ENCODE measurements at places on chromosomes 7 and 10. TPM values are rescaled to one million over a fixed set of nuclear protein-coding genes. Genes with fewer than 3 reads are reported as not detected.

GRCh38 chr10:132149271-132149670, 37.5 kb upstream of the DPYSL4 start:
- H3K27ac ChIP-seq = no peak overlapping the region
- H3K4me1 ChIP-seq = no peaks in the 10 kb centered on the region
- H3K27me3 ChIP-seq = peaks cover 2% of the 10 kb centered on the region
- no peak overlapping the region for H3K4me3 ChIP-seq

DNA sequence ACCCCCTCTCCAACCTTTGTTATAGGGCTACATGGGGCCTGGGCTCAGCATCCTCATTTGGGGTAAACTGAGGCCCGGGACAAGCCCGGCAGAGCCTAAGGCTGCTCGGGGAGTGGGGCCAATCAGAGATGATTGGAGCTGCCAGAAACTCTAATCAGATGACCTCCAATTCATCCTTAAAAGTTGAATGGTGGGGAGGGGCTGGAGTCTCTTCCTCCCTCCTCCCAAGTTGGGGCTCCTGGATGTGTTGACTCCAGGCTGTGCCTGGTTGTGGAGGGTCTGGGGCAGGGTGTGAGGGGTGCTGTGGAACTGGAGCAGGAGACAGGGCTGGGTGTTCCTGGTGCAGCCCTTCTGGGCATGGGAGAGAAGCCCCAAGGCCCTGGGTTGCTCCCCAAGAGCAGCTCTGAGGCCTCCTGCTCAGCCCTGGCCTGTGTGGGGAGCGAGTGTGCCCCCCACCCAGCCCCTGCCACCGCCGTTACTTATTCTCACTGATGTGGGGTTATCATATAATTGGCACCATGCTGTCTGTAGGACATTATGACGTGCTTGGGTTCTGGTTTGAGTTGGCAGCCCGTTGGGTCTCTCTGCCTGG, 2.2 kb downstream of the BHLHA15 start:
- peaks cover 3% of the 10 kb centered on the region for H3K4me1 ChIP-seq
- H3K27me3 ChIP-seq = no peaks in the 10 kb centered on the region
- DNase-seq = no peak

DNA sequence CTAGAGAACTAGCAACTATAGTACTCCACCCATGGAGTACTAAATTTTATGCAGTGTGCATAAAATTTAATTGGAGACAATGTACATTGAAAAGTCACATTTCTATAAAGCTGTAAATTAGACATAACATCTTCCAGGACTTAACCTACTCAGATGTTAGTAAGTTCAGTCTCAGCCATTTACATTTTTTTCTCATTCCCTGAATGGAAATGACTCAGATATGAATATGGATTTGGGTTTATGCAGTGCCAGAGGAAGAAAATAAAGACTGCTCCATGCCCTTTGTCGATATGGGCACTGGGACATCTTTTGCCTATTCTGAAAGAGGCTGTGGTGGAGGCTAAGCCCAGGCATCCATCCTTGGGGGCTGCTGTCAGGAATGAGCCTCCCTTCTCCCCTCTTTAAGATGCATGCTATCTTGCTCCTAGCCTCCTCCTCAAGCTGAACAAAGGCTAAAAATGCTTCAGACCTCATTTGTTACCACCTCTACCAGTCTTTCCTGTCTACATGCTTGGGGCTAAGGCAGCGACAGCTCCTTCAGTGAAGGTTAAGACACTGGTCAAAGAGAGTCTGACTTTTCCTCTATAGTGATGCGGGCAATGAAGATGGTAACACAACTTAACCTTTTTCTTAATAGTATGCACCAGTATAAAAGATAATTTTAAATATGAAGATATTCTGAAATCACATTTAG, 486.8 kb upstream of the ANKRD30A start:
- H3K27ac ChIP-seq = no peak overlapping the region
- H3K4me1 ChIP-seq = no peaks in the 10 kb centered on the region
- H3K36me3 ChIP-seq = no peaks in the 10 kb centered on the region
- no peak overlapping the region for H3K4me3 ChIP-seq
- no peaks in the 10 kb centered on the region for H3K27me3 ChIP-seq

WDFY4 gene
- 0.08 TPM for total RNA-seq

GRCh38 chr7:87312215-87312865, 33.1 kb upstream of the CROT start:
- H3K36me3 ChIP-seq = no peaks in the 10 kb centered on the region
- no peak overlapping the region for H3K27ac ChIP-seq
- H3K27me3 ChIP-seq = peaks cover 7% of the 10 kb centered on the region
- H3K4me1 ChIP-seq = no peaks in the 10 kb centered on the region
- peak; percentile 44 for DNase-seq

DNA sequence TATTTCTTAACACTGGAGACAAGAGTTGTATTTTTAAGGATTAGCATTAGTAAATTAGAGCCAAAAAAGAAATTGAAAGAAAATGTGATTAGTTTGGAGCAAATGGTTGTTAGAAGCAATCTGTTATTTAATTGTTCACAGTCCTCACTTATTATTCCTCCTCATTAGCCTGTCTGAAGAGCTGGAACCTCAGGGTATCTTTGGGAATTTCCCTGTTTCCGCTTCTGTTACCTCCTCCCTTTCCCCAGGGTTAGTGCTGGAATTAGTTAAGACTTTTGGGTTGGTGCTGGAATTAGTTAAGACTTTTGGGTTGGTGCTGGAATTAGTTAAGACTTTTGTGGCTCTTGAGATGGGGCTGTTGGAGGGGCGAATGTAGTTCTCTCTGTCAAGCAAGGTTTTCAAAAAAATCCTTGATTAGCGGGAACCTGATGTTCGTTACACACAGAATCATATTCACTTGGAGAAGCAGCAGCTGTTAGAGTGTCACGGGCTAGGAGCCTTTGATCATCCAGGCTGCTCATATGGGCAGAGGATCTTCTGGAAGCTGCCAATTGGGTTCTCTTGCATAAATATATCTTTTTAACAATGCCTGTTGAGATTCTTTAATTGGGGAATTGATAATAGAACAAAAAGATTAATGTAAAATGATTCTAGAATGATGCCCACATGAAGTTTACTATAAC, 251.0 kb upstream of the NPSR1 start:
- H3K4me3 ChIP-seq = no peak overlapping the region
- H3K27me3 ChIP-seq = no peaks in the 10 kb centered on the region
- DNase-seq = no peak
- no peaks in the 10 kb centered on the region for H3K36me3 ChIP-seq

CPA2 gene
- total RNA-seq = not detected
